ENCODE measurements at places on chromosomes 3 and 15. TPM values are rescaled to one million over a fixed set of nuclear protein-coding genes. Genes with fewer than 3 reads are reported as not detected.
A peak's percentile ranks its signal among the peaks of the same experiment; 100 is the strongest.

DNA sequence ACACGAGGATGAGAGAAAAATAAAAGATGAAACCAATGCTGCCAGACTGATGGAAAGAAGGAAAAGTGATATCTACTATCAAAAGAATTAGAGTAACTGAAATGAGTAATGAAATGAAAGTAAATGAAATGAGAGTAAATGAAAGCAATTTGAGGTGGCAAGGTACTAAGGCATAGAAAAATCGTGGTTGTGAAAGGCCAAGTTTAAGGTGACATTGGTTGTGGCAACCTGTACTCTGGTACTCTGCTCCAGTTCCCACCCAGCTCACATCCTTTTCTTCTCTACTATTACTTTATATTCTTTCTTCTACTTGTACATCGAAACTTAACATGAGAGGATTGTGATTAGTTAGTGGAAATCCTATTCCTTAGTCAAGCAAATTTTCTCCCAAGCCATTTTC lies 10.1 kb downstream of the RFX7 start:
- H3K27ac ChIP-seq = no peak overlapping the region
- no peaks in the 10 kb centered on the region for H3K4me1 ChIP-seq
- H3K27me3 ChIP-seq = no peaks in the 10 kb centered on the region
- H3K36me3 ChIP-seq = no peaks in the 10 kb centered on the region

Gene RAB5A
- total RNA-seq = 89.7 TPM

GRCh38 chr3:69130689-69131088 lies 8.3 kb upstream of the LMOD3 start:
- no peaks in the 10 kb centered on the region for H3K4me1 ChIP-seq
- DNase-seq = no peak
- H3K27ac ChIP-seq = no peak overlapping the region
- no peaks in the 10 kb centered on the region for H3K27me3 ChIP-seq
- H3K4me3 ChIP-seq = no peak overlapping the region

DNA sequence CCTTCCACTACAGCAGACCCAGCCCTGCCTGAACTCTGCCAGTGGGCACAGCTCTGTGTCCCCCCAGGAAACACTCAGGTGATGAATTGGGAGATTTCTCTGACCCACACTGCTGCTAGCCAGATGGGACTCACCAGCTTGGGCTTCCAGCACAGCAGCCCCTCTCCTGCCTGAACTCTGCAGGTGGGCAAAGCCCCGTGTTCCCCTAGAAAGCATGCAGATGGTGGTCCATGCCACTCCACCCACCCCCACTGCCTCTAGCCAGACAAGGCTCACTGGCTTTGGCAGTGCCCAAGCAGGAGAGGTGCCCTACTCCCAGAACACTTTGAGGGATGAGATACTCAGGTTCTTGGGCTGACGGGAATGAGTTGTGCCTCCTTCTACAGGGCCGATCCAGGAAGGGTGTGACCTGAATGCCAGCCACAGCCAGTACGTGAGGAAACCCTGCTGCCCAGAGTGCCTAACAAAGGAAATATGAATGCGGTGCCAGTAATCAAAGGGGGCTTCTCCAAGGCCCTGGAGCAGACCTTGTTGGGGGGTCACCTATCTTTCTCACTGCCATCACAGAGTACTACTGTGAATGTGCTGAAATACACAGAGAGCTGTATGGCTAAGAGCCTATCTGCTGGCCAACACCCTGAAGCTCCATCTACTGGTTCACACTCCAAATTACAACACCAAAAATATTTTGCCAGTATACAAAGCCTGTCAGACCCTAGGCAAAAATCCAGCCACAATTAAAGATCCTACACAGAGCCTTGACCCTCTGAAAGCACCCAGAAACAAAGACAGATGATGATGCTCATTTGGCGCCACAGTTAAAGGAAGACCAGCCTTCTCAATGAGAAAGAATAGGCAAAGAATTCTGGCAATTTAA lies 61.9 kb downstream of the BTLA start:
- no peaks in the 10 kb centered on the region for H3K36me3 ChIP-seq
- H3K27me3 ChIP-seq = no peaks in the 10 kb centered on the region
- H3K4me3 ChIP-seq = no peak overlapping the region
- no peak for DNase-seq
- no peak overlapping the region for H3K27ac ChIP-seq

Gene PCOLCE2
- 6.0 TPM for total RNA-seq

Gene LRTM1
- total RNA-seq = not detected

- H3K27me3 ChIP-seq = no peaks in the 10 kb centered on the region
- no peak overlapping the region for H3K4me3 ChIP-seq
- no peaks in the 10 kb centered on the region for H3K4me1 ChIP-seq
- H3K27ac ChIP-seq = no peak overlapping the region
- DNase-seq = no peak
These were observed 115.5 kb upstream of the ABHD17C start for GRCh38 chr15:80579611-80580010.

- no peaks in the 10 kb centered on the region for H3K27me3 ChIP-seq
- H3K4me3 ChIP-seq = no peak overlapping the region
- H3K27ac ChIP-seq = no peak overlapping the region
- no peaks in the 10 kb centered on the region for H3K4me1 ChIP-seq
- H3K36me3 ChIP-seq = no peaks in the 10 kb centered on the region
These were observed 53.8 kb downstream of the CMTM8 start for GRCh38 chr3:32292085-32292796.

Gene SCG5
- 1.6 TPM for total RNA-seq

GRCh38 chr3:176430244-176431037 lies 766.8 kb downstream of the TBL1XR1 start:
- H3K36me3 ChIP-seq = no peaks in the 10 kb centered on the region
- H3K4me3 ChIP-seq = no peak overlapping the region
- no peak for DNase-seq
- no peaks in the 10 kb centered on the region for H3K27me3 ChIP-seq
- no peaks in the 10 kb centered on the region for H3K4me1 ChIP-seq
- H3K27ac ChIP-seq = no peak overlapping the region

GRCh38 chr3:9780458-9780812 lies 10.7 kb upstream of the CAMK1 start:
- peak overlapping the region; percentile 43 for H3K27ac ChIP-seq
- H3K4me3 ChIP-seq = no peak overlapping the region
- H3K27me3 ChIP-seq = no peaks in the 10 kb centered on the region
- peaks cover 34% of the 10 kb centered on the region for H3K36me3 ChIP-seq
- H3K4me1 ChIP-seq = peaks cover 4% of the 10 kb centered on the region

Gene SERINC4
- total RNA-seq = not detected

Gene CORO2B
- total RNA-seq = 2.2 TPM

DNA sequence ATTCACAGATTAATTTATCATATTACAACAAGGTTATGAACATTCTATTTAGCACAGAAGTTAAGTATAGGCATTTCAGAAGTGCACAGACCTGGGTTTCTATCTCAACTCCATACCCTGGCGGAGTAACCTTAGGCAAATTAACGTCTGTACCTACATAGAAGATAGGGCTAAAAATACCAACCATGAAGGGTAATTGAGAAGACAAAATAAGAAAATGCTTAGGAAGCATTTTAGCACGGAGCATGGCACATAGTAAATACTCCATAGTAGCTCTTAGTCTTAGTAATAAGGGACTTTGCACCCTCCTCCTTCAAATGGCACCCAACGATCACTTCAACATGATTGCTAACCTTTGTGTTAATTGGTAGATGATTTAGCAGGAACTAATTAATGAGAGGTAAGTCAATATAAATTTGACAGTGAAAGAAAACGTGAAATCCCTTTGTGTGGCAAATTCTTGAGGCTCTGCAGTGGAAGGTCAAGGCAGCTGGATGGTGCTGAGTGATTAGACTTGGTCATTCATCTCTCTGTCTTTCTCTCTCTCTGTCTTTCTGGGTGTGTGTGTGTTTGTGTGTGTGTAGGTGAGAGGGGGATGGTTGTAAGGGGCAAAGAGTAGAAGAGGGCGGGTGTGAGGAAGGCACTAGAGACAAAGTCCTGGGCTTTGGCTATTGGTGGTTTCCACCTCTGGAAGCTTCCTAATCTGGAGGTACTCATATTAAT lies 131.1 kb upstream of the PHLDB2 start:
- no peak overlapping the region for H3K4me3 ChIP-seq
- H3K4me1 ChIP-seq = peaks cover 5% of the 10 kb centered on the region
- DNase-seq = no peak
- no peaks in the 10 kb centered on the region for H3K27me3 ChIP-seq

DNA sequence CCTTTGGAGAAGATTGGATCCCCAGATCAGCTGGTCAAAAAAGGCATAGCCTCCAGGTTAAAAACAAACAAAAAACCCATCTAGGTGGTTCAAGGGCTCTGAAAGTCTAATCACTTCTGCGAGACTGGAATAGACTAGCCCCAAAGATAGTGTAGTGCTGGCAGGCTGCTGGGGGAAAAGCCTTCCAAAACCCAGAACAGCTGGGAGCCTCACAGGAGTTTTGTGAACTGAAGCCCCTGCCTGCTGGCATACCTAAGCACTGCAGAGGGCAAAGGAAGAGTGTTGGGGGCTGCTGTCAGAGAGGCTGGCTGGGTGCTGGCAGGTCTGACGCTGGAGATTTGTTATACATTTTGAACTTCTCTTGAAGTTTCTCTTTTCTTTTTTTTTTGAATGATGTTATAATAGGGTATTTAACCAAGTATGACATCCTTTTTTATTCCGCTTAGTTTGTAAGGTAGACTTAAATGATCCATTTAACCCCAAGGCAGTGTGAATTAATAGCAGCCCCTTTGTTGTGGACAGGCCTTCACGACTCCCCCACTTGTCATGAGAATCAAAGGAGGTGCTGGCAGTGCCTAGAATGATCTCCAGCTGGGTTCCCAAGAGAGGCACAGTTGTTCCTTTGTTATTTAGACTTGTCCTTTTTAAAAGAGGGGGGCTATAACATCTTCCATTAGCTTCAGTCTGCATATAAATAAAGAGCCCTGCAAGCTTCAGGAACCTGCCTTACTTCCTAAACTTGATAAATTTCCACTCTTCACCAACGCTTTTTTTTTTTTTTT lies 53.9 kb downstream of the CRTC3 start:
- no peaks in the 10 kb centered on the region for H3K27me3 ChIP-seq
- no peak overlapping the region for H3K27ac ChIP-seq
- H3K4me1 ChIP-seq = peaks cover 4% of the 10 kb centered on the region
- no peak for DNase-seq

GRCh38 chr3:193791041-193792032 lies 198.3 kb downstream of the OPA1 start:
- no peaks in the 10 kb centered on the region for H3K27me3 ChIP-seq
- no peak overlapping the region for H3K4me3 ChIP-seq
- no peaks in the 10 kb centered on the region for H3K36me3 ChIP-seq
- H3K27ac ChIP-seq = no peak overlapping the region

- H3K4me3 ChIP-seq = no peak overlapping the region
- peaks cover 4% of the 10 kb centered on the region for H3K4me1 ChIP-seq
- H3K27me3 ChIP-seq = no peaks in the 10 kb centered on the region
- DNase-seq = no peak
- H3K27ac ChIP-seq = no peak overlapping the region
These were observed 470.5 kb upstream of the UBE2E2 start for GRCh38 chr3:22732641-22733040.

DNA sequence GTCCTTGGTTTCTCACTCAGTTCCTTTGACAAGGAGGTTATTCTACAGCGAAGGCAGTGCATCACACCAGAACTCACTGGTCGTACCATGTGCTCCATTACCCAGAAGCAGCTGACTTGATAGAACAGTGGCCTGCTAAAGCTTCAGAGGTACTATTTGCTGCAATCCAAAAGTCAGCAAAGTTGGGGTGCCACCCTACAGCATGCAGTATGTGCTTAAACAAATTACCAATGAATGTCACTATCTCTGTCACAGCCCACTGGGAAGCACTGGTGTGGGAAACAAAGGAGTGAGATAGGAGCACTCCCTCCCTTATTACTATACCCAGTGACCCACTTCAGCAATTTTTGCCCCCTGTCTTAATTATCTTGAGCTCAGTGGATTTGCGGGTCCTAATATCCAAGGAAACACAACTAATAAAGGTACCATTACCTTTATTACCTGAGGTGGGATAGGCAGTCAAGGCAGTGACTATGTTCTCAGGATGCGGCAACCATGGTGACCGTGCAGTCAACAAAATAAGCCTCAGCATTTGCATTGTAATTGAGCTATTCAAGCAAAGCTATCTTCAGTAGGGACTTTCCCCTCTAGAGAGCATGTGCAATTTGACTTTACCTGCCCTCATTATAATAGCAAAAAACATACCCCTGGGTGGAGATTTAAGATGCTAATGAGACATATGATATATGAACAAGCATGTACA lies 199.4 kb downstream of the OCA2 start:
- no peaks in the 10 kb centered on the region for H3K27me3 ChIP-seq
- no peaks in the 10 kb centered on the region for H3K36me3 ChIP-seq
- H3K27ac ChIP-seq = no peak overlapping the region

DNA sequence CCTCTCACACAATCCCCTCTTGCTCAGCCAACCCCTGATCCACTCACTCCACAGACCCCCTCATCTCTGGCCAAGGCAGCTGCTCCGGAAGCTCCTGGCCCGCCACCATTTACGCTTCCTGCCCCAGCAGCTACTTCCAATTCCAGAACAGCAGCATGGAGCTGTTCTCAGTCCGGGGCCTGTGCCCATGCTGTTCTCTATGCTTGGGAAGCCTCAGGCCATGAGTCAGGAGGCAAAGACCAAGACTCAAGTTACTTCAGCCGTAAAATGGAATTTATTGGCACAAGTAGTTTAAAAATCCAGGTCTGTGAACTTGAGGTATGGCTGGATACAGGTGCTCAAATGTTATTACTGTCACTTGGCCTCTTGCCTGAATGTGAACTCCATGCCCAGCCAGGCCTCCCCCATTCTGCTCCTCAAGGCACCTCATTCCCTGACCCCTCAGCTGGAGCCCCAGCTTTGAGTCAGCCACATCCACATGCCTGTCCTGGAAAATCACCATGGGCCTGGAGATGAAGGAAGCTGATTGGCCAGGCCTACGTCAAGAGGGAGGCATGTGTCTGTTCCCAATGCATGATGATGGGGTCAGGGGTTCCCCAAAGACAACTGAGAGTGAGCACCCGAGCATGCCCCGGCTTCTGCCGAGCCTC lies 31.4 kb upstream of the CACNA2D2 start:
- peaks cover 28% of the 10 kb centered on the region for H3K27me3 ChIP-seq
- no peak overlapping the region for H3K27ac ChIP-seq
- H3K36me3 ChIP-seq = no peaks in the 10 kb centered on the region
- no peaks in the 10 kb centered on the region for H3K4me1 ChIP-seq
- DNase-seq = no peak
- no peak overlapping the region for H3K4me3 ChIP-seq

Gene LMAN1L
- total RNA-seq = not detected

GRCh38 chr3:9744162-9744561 lies 5.6 kb upstream of the OGG1 start:
- H3K4me3 ChIP-seq = no peak overlapping the region
- no peak overlapping the region for H3K27ac ChIP-seq
- no peak for DNase-seq
- H3K36me3 ChIP-seq = peaks cover 83% of the 10 kb centered on the region
- H3K27me3 ChIP-seq = no peaks in the 10 kb centered on the region

GRCh38 chr15:80803580-80804525 lies 24.7 kb downstream of the CEMIP start:
- no peak overlapping the region for H3K4me3 ChIP-seq
- no peaks in the 10 kb centered on the region for H3K36me3 ChIP-seq
- no peak overlapping the region for H3K27ac ChIP-seq
- no peak for DNase-seq
- H3K4me1 ChIP-seq = no peaks in the 10 kb centered on the region
- no peaks in the 10 kb centered on the region for H3K27me3 ChIP-seq

- no peak for DNase-seq
- no peak overlapping the region for H3K4me3 ChIP-seq
- H3K4me1 ChIP-seq = peaks cover 3% of the 10 kb centered on the region
- no peaks in the 10 kb centered on the region for H3K27me3 ChIP-seq
- H3K27ac ChIP-seq = no peak overlapping the region
These were observed 44.4 kb downstream of the EPHB1 start for GRCh38 chr3:134839422-134839821.
